GM12864 (cell line): ENCODE measurements at places on chromosomes 2 and 18.

- DNase-seq = no peak
Observed at GRCh38 chr2:119225105-119225865, 1.7 kb downstream of the STEAP3 start.

GRCh38 chr2:124325667-124326440 lies 300.8 kb downstream of the CNTNAP5 start:
- no peak for DNase-seq

DNA sequence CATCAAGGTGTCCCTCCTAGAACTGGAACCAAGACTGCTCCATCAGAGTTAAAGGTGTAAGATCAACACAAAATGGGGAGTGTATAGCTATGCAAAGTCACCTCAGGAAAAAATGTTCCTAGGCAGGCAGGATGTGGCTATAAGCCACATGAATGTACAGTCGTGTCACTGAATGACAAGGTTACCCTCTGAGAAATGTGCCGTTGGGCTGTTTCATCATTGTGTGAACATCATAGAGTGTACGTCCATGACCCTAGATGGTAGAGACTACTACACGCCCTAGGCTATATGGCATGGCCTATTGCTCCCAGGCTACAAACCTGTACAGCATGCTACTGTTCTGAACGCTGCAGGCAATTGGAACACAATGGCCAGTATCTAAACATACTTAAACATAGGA lies 24.5 kb downstream of the TYMS start:
- no peak for DNase-seq

DNA sequence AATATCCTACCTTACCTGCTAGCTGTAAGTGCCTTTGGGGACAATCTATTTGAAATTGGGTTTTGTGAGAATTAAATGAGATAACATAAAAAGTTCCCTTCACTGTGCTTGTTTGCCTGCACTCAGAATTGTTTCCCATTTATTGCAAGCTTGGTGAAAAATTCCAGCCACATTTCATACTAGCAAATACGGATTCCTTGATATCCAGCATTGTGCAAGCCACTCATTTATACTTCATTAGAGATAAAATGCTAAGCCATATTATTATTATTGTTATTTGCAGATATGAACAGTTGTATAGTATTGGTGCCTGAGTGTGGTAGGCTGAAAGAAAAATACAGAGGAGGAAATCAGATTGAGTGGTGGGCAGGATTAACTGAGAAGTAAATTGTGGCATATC lies 31.9 kb downstream of the ACSL3 start:
- DNase-seq = no peak

DNA sequence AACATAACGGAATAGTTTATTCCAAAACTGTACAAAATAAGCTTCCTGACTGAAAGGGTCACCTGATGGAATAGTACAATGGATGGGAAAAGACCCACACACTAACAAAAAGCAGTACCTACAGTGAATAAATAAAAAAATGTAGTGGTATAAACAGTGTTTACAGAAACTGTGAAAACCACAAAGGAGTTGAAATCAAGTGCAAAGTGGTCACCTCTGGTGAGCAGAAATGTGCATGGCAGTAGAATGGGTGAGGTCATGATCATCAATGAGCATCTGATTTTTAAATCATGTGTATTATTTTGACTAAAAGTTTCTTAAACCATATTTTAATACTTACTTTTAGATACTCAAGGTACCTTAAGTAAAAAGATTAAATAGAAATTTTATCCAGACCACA lies 11.4 kb downstream of the WDSUB1 start:
- DNase-seq = no peak

- no peak for DNase-seq
Observed at GRCh38 chr18:40917056-40917455, 1038.0 kb upstream of the PIK3C3 start.

GRCh38 chr2:37648331-37649011 lies 23.0 kb downstream of the CDC42EP3 start:
- no peak for DNase-seq

DNA sequence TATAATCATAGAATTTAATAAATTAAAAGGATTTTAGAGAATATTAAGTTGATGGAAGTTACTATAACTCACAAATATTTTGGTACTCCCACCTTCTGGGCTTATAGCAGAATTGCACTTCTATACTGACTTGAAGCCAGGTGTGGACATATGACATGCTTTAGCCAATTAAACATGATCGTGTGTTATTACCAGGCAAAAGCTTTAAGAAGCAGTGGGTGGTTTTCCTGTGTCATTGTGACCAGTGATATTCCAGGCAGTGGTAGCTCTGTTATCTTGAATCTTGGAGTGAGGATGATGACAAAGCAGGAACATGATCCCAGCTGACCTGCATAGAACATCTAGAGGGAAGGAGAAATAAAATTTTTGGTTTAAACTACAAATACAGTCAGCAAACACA lies 370.9 kb upstream of the ZEB2 start:
- no peak for DNase-seq

GRCh38 chr2:102632380-102633175 lies 13.2 kb downstream of the SLC9A2 start:
- no peak for DNase-seq

GRCh38 chr2:241088791-241089732 lies 13.0 kb downstream of the MTERF4 start:
- no peak for DNase-seq

- DNase-seq = no peak
Observed at GRCh38 chr2:100845141-100845991, 25.4 kb downstream of the NPAS2 start.

DNA sequence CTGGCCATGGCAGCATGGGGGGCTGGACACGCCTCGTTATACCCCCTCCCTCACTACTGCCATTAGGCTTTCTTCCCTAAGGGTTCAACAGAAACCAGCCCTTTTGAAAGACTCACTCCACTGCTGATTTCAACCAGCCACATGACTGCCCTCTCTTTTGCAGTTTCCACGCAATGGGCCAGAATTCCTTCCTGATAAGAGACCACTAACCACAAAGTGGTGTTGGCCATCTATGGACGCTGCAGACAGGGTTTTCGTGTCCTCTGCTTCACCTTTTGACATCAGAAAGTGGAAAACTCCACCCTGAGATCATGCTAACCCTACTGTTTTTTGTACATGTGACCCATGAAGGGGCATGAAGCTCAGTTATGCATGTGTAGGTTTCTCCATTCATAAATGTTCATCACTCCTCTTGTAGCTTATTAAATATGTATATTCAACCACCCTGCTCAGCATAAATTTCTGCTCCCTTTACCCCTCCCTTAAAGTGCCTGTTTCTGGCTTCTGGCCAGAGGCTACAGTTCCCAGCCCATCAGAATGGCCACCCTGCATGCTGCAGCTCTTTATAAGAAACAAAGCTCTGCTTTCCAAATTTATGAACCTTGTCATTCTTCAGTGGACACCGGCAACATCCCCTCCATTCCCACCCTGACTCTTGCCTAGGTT lies 106.6 kb upstream of the MSH6 start:
- no peak for DNase-seq

DNA sequence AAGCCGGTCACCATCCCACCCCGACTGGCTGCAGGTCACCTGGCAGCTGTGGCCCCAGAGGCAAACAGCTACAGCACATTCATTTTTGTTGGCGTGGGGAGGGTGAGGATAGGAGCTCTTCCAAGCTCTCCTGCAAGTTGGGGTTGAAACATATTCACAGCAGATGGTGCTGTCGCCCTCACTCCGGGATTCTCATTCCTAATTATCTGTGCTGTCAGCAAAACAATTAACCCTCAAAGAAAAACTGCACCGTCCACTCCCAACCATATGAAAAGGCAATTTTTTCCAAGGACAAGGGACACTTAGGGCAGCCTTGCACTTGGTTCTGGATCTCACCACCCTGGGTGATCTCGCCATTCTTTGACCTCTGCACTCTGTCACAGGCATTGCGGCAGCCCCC lies 68.6 kb downstream of the ZBTB7C start:
- no peak for DNase-seq

- no peak for DNase-seq
Observed at GRCh38 chr2:132542953-132543569, 126.5 kb downstream of the GPR39 start.

GRCh38 chr2:119544075-119544938 lies at the start of gene CFAP221:
Gene CFAP221, plus strand, starts transcription at chr2:119544449. Its CDS starts 1,683 bp downstream, at chr2:119546132.
- DNase-seq = peak; percentile 7

- DNase-seq = no peak
Observed at GRCh38 chr2:174570318-174570958, 27.2 kb downstream of the WIPF1 start.

DNA sequence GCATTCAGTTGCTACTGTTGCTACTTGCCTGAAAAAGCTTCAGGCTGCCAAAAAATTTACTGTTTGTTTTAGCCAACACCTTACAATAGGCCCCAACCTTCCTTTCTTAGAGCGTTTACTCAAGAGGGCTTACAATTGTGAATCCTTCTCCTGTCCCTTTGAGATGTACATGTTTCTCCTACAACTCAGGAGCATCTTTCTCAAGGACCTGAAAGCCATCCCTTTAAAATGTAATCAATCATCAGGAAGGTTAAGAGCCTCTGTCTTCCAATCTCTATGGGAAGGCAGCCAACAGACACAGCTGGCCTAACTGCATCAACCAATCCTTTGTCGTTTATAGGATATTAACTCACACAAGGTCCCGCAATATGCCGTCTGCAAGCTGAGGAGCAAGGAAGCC lies 3.4 kb upstream of the IER3IP1 start:
- DNase-seq = no peak

- DNase-seq = no peak
Observed at GRCh38 chr2:217279556-217279955, 419.7 kb upstream of the TNP1 start.

DNA sequence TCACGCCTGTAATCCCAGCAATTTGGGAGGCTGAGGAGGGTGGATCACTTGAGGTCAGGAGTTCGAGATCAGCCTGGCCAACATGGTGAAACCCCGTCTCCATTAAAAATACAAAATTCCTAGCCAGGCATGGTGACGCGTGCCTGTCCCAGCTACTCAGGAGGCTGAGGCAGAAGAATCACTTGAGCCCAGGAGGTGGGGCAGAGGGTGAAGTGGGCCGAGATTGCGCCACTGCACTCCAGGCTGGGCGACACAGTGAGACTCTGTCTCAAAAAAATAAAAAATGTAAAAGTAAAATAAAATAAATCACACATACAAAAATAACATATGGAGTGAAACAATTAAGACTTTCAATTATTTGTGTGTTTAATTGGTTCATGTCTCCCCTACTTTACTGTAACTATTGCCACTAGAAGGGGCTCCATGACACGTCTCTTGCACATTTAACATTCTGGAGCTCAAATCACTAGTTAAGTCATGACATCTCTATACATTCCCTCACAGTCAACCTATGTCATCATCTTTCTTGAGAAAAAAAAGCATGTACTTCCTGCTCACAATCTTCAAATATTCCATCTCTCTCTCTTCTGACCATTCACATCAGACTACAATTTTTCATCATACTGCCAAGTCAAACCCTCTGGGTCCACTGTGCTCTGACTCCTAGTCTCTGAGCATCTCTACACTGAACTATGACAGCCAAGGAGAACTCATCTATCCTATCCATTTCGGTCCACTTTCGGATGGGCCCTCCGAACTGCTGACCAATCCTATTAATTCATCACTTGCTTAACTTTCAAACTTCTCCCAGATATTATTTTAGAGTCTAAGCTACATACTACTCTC lies 6.7 kb downstream of the GFPT1 start:
- DNase-seq = no peak

- DNase-seq = no peak
Observed at GRCh38 chr2:89845532-89845931, 1154.1 kb downstream of the RPIA start.

GRCh38 chr18:44709307-44710126 lies 28.8 kb downstream of the SETBP1 start:
- DNase-seq = peak; percentile 66

DNA sequence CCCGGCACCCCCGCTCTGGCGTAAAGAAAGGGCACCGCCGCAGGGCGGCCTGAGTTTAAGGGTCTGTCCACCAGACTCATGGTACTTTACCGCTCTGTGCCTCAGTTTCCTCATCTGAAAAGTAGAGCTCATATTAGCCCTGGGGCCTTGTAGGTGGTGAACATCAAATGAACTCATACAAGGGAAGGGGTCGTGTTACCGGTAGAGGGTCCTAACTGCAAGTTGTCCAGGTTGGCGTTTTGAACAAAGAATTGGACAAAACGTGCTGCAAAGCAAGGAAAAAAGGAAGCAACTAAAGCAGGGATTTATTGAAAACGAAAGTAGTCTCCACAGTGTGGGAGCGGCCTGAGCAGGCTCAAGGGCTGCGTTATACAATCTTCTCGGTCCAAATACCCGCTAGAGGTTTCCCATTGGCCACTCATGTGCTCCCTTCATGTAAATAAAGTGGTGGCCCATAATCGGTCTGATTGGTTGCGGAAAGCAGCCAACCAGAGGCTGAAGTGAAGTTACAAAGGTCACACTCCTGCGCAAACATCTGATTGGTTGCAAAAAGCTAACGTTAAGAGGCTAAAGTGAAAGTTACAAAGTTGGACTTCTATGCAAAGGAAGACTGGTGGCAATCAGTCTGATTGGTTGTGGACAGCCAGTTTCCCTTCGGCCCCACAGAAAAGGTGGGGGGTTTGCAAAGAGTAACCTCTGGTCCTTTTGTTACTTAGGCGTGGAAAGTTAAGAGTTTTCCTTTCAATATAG lies 80.7 kb upstream of the LDLRAD4 start:
- peak; percentile 74 for DNase-seq

- DNase-seq = no peak
Observed at GRCh38 chr2:182870227-182870626, 3.8 kb upstream of the FRZB start.

DNA sequence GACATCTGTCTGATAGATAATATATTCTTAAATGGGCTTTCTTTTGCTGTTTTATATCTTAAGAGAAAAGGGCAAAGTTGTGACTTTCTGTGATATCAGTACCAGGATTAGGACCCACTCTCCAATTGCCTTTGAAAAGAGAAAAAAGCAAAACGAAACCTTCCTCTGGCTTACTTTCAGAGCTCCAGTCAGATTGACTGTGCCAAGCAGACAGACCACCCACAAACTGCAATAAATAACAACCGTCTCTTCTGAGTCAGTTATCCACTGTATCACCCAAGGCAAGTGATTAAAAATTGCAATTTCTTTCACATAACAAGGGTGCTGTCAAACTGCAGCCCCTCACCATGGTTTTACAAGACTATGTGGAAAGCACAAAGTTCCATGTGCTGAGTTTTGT lies 230.5 kb upstream of the SETBP1 start:
- no peak for DNase-seq
